ENCODE measurements at places on chromosomes 1 and 21.

DNA sequence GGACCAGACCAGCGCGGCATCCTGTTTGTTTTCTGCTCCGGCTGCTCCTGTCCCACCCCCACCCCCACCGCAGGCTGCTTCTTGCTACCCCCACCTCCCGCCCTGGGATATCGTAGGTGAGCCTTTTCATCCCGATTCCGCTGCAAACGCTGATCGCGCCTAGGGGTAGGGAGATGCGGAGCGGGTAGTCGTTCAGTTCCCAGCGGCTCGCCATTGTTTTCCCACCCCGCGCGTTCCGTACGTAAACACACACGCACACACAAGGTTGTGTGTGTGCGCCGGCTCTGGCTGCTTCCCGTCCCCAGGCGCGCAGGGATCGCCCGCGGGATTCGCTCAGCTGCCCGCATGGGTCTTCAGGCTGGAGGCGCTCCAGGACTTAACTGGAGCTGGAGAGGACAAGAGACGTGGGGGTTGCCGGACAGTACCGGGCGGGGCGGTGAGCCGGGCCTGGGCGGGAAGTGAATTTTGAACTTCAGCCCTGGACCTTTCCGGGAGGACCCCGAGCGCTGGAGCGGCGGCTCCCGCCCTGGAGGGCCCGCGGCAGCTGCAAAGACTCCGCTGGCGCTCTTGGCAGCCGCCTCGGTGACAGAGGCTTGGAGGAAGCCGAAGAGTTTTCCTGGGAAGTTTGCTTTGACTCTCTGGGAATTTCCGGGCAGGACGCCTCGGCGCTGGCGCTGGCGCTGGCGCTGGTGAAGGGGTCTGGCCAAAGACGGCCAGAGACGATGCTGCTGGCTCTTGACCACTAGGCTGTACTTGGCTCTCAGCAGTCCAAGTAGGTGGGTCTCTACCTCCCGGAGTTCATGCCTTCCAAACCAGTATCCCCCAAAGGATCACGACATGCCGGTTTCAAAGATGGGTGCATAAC is 1.6 kb downstream of the SOX13 start:
- peak; percentile 35 for DNase-seq

- DNase-seq: no peak
Measured at GRCh38 chr1:47703981-47704596, 266.2 kb downstream of the FOXD2 start.

DNA sequence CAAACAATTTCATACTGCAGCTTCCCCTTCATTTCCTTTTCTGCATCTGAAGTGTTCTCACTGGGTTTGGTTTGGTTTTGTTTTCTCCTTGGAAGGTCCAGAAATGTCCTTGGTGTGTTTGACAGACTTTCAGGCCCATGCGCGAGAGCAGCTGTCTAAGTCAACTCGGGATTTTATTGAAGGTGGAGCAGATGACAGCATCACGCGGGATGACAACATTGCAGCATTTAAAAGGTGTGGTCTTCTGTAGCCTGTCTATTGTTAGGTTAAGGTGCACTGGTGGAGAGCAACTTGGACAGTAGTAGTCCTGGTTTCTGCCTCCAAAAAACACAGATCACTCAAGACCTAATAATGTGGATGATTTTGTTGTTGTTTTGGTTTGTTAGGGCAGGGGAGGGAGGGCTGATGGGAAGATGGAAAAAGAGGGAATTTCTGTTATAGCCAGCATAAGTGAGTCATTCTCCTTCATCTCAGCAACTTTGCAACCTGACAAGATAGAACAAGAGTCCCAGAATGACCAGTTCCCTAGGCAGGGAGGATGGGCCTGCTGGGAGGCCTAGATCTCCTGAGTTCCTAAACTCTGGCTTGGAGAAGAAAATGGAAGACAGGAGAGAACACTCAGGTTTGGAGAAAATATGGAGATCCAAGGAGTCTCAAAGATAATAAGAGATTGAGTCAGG is 12.5 kb downstream of the HAO2 start:
- DNase-seq: no peak

DNA sequence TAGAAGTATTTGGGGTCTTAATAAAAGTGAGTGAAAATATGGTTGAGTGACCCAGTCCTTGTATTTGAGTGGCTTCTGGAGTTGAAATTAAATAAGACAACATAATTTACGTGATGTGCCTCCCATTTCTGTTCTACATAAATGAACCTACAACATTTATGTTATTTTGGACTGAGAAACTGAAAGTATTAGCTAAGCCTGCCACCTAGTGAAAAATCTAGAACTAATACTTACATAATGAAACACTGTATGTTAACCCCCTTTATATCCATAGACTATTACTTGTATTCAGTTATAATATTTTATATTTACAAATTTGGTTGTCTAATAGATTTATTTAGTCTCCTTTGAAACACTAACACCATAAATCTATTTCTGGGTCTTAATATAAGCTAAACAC is 298.9 kb downstream of the KCNT2 start:
- no peak for DNase-seq

DNA sequence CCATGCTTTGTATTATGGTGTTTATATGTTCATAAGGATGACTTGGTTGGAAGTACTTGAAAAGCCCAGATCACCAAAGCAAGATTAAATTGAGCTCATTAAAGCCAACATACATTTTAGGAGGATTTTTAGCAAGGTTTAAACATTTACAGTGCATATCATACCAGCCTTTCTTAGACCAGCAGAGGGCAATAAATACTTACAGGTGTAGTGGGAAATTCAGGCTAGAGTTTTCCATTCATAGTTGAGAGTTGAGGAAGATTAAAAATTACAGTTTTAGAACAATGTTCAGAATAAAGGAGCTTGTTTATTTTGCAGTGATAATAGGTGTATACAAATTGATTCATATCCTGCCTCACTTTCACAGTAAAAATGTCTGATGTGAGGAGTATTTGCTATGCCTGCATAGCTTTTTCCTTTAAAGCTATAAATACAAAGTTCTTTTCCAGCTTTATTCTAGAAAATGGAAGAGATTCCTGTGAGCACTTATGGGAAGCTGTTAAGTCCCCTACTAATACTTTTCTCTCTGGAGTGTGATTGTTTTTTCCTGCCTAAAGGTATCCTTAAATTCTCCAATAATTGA is 35.3 kb downstream of the DTL start:
- DNase-seq: peak; percentile 24

GRCh38 chr1:6950001-6950765 is 164.9 kb downstream of the CAMTA1 start:
- no peak for DNase-seq

DNA sequence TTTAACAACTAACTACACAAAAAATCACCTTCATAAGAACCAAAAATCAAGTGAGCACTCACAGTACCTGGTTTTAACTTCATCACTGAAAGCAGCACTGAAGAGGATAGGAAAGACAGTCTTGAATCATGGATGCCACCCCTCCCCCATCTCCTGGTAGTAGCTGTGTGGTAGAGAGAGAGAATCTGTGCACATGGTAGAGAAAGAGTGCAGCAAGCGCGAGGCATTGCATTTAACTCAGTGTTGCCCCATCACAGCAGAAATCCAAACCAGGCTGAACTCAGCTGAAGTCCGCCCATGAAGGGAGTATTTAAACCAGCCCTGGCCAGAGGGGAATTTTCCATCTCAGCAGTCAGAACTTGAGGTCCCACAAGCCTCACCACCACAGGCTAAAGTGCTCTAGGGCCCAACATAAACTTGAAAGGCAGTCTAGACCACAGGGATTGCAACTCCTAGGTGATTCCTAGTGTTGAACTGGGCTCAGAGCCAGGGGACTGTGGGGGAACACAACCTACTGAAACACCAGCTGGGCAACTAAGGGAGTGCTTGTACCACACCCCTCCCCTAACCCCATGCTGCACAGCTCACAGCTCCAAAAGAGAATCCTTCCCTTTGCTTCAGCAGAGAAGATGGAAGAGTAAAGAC is 38.4 kb downstream of the VAV3 start:
- no peak for DNase-seq

DNA sequence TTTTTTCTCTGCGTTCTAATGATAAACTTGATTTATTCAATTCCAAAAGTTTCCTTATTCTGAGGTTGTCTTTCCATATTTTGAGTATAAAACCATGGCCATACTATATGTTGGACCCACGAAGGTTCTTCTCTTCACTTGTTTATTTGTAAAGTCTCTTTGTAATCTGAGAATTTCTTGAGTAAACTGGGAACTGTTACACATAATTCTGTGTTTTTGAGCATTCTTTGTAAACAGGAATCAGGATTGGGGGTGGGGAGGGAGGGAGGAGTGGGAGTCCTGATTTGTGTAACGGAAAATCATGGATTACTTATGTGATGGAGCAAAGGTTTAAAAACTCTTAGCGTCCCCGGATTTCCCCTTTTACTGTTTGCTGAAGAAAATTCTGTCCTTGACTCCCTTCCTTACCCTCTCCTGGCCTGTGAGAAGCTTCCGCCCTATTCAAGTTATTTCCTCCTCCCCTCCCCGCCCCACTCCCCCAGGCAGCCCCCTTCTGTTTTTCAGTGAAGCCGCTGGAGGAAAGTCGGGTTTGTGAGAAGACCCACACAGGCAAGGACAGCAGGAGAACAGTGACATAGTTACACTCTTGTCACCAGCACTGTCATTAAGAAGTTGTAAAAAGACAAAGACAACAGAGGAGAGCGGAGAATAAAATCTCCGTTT is 6.4 kb upstream of the NBPF11 start:
- no peak for DNase-seq

GRCh38 chr1:35442734-35443133 is 114.5 kb downstream of the KIAA0319L start:
- DNase-seq: no peak

DNA sequence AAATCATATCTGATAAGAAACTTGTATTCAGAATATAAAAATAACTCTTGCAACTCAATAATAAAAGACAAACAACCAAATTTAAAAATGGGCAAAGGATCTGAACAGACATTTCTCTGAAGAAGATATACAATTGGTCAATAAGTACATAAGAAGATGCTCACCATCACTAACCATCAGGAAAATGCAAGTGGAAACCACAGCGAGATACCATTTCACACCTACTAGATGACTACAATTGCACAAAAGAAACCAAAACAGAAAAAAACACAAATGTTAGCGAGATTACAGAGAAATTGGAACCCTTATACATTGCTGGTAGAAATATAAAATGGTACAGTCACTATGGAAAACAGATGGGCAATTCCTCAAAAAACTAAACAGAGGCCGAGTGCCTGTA is 11.5 kb upstream of the ZNF683 start:
- DNase-seq: no peak

GRCh38 chr1:90522432-90522831 is 194.7 kb downstream of the BARHL2 start:
- no peak for DNase-seq

DNA sequence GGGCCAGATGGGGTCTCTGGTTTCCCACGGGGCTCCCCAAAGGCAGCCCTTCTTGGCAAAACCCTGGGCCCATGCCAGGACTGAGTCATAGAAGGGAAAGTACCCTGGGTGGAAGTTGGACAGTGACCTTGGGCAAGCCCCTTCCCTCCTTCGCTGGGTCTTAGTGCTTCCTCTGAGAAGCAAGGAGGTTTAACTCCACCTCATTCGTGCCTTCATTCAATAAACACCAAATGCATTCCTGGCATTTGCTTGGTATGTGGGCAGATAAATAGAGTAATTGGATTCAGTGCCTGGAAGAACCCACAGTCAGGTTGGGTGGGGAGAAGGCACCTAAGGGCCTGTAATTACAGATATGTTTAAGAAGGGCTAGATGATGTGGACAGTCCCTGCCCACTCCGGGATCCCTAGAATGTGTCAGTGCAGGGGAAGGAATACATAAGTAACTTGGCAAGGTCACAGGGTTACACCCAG is 36.3 kb upstream of the CITED4 start:
- no peak for DNase-seq

DNA sequence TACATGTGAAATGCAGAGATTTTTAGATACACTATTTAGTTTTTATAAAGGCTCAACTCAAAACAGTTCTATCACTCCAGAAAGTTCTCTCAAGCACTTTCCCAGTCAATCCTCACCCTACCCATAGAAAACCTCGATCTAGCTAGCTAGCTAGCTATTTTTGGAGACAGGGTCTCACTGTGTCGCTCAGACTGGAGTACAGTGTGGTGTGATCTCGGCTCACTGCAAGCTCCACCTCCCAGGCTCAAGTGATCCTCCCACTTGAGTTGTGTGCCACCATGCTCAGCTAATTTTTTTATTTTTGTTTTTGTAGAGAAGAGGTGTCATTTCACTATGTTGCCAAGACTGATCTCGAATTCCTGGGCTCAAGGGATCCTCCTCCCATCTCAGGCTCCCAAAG is 236.9 kb downstream of the RERE start:
- DNase-seq: no peak

GRCh38 chr1:201386208-201386607 is 8.7 kb upstream of the TNNT2 start:
- DNase-seq: no peak

GRCh38 chr1:54163573-54163972 is 10.8 kb upstream of the CDCP2 start:
- DNase-seq: no peak

- DNase-seq: no peak
Measured at GRCh38 chr1:99533909-99534637, 111.8 kb upstream of the PALMD start.

- no peak for DNase-seq
Measured at GRCh38 chr1:200733907-200734306, 4.8 kb upstream of the CAMSAP2 start.

DNA sequence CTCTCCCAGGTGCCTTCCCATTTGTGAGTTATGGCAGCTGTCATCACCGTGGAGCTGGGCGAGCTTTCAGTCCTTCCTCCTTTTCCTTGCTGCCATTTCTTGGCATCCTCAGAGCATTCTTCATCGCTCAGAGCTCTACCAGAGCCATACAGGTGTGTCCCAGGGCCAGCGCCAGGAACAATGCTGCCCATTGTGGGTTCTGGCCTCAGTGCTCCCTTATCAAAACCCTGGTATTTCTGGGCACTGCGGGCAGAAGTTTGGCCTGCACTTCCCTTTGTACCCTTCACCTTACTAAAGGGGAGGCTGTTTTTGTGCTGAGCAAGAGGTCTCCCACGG is 28.5 kb downstream of the RASSF5 start:
- no peak for DNase-seq

- no peak for DNase-seq
Measured at GRCh38 chr1:65756616-65757015, 36.1 kb upstream of the PDE4B start.

DNA sequence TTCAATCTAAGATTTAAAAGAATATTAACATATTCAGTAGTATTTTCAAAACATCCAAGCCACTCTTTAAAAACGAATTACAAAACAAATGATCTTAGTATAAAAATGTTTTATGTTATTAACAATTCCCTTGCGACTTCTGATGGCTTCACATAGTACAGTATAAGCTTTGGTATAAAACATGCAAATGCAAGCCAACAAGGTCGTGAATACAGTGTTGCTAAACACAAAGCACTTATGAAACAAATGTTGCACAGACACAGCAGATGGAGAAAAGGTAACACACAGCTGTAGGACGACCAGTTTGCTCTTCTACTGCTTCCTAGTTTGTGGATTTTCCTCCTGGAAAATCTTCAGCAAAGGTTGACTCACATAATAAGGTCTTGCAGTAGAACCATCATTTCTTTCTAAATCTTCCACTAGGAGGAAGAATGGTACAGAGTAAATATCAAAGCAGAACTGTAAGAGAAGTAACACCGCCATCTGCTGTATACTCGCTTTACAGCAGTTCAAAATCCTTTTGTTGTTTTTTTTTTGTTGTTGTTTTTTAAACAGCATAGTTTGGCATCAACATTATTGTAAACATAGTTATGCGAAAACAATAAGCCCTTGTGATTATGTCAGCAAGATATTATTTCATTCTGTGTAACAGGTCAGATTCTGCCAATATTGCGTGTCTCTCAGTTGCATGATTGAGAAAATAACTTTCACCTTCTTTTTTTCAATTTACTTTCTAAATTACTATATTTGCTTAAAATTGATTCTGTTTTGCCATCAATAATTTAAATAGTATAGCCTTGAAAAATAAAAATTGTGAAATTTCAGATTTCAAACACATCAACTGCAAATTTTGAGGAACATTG is 69.5 kb downstream of the LHX8 start:
- DNase-seq: peak; percentile 5
